ENCODE measurements at places on chromosomes 16 and 17.

DNA sequence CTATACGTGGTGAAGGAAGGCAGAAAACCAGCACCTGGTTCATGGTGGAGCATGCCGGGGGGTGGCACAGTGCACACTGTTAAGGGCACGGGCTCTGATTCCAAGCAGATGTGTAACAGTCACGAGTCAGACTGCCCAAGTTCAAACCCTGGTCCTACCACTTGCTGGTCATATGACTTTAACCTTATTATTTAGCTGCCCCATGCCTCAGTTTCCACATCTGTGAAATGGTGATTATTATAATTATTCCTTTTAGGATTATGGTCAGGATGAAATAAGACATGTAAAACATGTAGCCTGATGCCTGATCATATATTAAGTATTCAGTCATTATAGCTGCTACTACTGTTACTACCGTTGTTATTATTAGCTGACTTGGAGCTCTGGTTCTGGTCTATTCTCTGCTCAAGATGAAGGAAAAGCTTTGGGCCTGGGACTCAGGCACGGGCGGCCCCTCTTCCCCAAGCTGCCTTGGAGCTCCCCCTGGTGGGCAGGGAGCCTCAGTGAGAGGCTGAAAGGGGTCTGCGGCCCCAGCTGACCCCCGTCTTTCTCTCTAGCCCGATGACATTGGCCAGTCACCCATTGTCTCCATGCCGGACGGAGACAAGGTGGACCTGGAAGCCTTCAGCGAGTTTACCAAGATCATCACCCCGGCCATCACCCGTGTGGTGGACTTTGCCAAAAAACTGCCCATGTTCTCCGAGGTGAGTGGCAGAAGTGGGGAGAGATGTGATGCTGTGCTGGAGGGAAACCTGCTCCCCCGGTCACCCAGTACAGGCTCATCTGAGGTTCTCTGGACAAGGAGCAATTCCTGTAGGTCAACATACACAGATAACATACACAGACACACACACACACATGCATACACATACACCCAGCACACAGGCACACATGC lies 14.0 kb downstream of the NR1D1 start:
- DNase-seq: peak; percentile 72

DNA sequence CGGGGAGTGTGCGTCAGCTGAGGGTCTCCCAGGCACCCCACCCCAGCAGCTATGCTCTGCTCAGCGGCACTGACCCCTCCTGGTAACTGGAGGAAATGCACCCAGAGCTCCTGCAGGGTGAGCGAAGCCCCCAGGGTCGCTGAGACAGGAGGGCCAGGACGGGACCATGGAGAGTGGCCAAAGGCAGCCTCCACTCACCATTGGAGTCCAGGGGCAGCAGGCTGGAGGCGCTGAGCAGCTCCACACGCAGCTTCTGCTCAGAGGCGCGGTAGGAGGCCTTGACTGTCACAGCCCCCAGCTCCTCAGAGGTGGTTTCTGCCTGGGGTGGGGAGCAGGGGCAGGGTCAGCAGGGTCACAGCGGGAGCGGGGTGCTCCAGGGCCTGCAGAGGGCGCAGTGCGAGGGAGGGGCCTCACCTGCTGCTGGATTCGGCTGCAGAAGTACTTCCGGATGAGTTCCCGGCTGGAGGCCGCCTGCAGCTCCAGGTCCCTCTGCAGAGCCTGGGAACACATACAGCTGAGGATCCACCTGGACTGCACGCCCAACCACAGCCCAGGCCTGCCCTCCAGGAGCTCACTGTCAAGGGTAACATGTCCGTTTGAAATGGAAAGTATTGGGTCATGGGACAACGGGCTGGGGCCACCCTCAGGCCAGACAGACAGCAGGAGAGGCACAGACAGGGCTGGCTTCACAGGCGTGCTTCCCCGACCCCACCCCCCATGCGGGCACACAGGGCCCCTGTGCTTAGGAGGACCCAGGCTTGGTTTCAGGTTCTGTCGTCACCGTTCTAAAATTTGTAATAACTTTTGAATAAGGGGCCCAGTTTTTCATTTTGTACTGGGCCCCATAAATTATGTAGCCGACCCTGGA lies 13.8 kb downstream of the UNC13D start:
- no peak for DNase-seq

DNA sequence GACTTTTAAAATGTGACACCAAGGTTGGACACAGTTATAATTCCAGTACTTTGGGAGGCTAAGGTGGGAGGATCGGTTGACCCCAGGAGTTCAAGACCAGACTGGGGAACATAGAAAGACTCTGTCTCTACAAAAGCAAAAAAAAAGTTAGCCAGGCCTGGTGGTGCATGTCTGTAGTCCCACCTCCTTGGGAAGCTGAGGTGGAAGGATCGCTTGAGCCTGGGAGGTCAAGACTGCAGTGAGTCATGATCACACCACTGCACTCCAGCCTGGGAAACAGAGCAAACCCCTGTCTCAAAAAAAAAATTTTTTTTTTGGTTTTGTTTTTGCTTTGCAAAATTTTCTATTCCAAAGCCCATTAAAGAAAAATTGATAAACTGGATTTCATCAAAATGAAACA lies 281.4 kb downstream of the BCAS3 start:
- no peak for DNase-seq

GRCh38 chr16:73365016-73365551 lies 317.2 kb upstream of the ZFHX3 start:
- DNase-seq: no peak

GRCh38 chr16:83802554-83803205 lies 5.1 kb upstream of the HSBP1 start:
- DNase-seq: no peak

DNA sequence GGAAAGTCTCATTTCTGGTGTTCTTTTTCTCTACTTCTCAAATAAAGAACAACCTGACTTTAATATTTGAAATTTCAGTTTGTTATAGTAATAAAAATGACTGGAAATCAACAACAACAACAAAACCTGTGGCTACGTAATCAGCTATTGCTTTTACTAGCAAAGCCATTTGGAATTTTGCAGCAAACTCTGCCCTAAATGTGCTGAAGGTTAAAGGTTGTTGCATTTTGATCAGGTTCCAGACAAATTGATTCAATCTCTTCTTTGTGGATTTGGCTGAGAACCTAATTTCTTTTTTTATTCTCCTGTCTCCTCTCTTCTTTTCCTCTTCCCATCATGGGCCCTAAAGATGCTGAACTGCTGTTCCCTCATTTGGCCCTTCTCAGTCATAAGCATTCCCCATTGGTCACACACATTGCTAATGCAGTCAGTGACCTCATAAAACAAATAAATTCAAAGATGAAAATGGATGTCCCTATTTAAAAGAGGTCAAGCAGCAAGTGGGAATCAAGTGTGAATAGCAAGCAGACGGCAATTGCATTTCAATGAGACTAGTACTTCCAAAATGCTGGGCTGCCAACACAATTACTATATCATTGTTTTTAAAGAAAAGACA lies 795.1 kb upstream of the CDH8 start:
- no peak for DNase-seq

DNA sequence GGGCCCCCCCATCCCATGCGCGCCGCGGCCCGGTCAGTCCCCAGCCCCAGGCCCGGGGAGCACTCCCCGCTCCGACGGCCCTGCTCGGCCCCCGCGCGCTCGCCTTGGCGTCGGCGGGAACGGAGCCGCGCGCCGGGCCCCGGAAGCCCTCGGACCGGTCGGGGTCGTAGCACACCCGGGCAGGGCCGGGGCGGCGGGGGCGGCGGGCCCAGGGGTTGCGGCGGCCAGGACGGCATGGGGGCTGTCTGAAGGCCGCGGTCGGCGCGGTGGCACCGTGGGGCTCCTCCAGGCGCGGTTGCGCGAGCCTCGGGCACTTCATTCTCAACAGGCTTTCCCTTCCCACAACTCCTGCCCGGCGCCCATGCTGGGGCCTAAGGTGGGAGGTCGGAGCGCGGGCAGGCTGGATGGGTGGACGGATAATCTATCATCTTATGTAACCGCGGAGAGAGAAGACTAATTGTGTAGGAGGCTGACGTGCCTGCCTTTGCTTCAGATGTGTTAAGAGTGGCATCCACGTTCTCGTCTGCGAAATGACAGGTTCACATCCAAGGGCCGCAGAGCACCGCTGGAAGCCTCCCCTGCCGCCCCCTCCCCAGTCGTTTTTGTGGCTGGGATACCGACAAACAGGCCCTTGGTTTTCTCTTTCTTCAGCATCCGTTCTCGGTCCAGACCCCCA lies 708 bp downstream of the BAIAP2 start:
- no peak for DNase-seq

GRCh38 chr16:58859958-58860669 lies 126.0 kb upstream of the GOT2 start:
- no peak for DNase-seq

GRCh38 chr17:29650396-29650795 lies 27.7 kb upstream of the CORO6 start:
- DNase-seq: no peak

DNA sequence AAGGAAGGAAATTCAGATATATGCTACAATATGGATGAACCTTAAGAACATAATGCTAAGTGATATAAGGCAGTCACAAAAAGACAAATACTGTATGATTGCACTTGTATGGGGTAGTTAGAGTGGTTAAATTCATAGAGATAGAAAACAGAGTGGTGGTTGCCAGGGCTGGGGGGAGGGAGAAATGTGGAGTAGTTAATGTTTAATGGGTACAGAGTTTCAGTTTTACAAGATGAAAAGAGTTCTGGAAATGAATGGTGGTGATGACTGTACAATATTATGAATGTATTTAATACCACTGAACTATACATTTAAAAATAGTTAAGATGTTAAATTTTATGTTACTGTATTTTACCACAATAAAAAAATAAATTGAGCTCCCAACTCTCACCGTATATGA lies 157.9 kb downstream of the TOX3 start:
- no peak for DNase-seq

GRCh38 chr17:40560592-40561293 lies 4.5 kb downstream of the CCR7 start:
- DNase-seq: peak; percentile 45

DNA sequence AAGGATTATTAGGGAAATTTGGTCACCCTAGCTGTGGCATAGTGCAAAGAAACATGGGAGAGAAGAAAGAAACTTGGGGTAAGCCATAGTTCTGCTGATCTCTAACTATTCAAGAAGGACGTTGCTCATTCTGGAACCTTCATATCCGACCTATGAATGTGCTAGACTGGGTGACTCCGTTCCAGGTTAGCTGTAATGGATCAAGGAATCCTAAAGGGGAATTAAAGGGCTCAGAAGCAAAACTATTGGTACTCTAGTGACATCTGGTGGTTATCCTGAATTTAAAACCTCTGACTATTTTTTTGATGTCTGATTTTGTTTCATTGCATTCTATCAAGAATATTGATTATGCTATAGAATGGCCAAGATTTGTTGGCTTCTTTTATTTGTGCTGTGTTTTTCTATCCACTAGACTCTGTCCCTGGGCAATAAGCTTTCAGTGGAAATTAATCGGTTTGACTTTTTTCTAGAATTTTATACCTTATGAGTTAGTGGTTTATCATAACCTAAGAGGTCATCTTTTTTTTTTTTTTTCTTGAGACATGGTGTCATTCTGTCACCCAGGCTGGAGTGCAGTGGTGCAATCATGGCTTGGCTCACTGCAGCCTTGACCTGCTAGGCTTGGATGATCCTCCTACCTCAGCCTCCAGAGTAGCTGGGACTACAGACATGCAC lies 19.5 kb downstream of the PCTP start:
- no peak for DNase-seq

DNA sequence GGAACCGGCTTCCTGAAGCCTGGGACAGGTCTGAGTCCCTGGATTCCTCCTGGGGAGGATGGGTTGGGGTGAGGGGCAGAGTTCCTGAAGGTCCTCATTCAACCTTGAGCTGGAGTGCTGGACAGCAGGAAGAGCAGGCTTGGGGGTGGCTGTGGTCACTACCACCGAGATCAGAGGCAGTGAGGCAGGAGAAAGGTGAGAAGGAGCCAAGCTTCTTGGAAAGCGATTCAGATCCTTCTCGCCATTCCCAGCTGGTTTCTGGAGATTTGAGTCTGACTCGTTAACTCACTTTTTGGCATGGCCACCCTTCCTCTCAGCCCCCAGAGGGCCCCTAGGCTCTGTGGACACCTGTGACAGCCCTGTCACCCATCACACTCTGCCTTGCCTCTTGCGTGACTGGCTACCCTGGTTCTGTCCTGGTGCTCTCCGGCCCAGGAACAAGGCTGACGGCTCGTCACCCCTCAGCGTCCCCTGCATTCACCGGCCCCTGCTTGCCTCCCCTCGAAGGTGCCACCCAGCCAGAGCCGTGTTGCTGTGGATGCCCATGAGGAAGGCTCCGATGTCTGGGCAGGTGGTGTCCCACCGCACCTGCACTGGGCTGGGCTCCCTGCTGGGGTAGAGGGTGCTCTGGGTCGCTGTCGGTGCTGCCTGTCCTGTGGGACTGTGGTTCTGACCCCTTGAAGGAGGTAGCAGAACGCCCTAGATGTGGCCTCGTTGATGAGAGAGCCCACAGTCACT lies 9.7 kb upstream of the TIMP2 start:
- DNase-seq: no peak

GRCh38 chr16:14146445-14146844 lies 75.3 kb downstream of the MRTFB start:
- no peak for DNase-seq

GRCh38 chr17:80473701-80474100 lies 2.7 kb downstream of the NPTX1 start:
- DNase-seq: no peak

GRCh38 chr17:32882734-32883133 lies 5.8 kb upstream of the MYO1D start:
- DNase-seq: no peak

DNA sequence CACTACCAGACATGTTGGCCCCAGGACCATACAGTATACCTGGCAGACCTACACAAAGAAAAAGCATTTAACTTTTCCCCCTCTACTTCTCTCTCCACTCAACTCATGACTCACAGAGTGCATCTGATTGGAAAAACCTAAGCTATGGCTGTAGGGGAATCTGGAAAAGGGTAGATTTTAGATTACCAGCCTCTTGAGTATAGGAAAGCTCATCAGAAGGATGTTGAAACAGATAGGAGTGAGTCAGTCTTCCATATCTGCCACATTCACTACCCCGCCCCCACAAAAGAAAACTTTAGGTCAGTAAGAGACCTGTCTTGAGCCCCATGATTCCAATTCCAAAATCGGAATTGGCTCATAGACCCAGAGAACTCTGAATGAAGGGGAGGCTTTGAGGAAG lies 12.3 kb downstream of the KRT9 start:
- no peak for DNase-seq

DNA sequence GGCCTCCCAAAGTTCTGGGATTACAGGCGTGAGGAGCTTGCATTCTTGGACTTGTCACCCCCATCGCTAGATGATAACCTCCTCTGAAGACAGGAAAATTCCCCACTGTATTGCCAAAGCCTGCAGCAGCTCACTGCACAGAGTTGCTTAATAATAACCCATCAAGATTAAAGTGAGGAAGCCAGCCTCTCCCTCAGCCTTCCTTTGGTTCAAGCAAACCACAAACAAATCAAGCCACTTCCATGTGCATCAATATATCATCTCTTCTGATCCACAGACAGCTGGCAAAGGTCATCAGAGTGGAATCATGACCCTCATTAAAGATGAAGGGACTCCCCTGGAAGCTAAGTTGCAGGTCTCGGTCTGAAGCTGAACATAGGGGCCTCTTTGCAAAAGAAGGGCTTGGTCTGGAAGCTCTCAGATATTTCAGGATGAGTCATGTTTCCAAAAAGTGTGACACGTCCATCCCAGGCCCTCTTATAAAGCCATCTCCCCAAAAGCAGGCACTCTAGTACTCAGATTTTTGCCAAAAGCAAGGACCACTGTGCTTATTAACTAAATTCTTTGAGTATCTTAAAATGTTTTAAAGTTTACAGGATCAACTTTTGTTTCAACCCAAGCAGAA lies 4.8 kb downstream of the EMP2 start:
- DNase-seq: no peak

Measured in left colon (tissue), 2 donors.